ENCODE measurements at places on chromosomes 2 and 18. TPM values are rescaled to one million over a fixed set of nuclear protein-coding genes. Genes with fewer than 3 reads are reported as not detected.

GRCh38 chr2:196489371-196489770, 150.1 kb upstream of the CCDC150 start:
- no peak for DNase-seq

DNA sequence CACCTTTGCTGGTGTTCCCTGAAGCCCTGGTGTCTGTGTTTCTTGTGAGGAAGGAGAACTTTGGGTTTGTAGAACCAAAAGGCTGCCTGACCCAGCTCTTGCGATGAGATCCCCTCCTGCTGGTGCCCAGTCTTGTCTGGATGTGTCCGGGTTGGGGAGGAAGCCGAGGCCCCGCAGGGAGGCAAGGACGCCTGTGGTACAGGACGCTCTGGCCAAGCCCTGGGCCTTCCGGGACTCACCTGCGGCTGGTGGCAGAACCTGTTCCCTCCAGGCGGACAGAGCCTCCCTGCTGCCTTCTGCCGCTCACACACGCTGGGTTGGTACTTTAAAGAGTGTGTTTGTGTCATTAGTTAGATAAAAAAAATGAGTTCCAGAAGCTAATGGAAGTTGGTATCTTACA, 616.2 kb downstream of the GALR1 start:
- DNase-seq: no peak

DNA sequence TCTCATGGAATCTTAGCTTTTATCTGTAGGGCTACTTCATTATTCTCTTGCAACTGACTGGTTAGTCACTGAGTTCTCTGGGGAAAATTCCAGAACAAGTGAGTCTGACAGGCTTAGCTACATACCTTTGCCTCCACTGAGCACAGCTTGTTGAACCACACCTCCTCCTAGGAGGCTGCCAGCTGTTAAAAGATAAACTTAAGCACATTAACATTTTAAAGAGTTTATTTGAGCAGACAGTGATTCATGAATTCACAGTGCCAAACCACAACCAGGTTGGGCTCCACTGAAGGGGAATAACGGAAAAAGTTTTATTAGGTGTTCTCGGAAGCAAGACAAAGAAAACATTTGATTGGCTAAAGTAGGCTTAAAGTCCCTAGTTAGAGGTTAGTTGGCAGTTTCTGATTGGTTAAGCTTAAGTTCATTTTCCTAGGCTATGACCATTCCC, 12.5 kb upstream of the SLC38A11 start:
- no peak for DNase-seq

DNA sequence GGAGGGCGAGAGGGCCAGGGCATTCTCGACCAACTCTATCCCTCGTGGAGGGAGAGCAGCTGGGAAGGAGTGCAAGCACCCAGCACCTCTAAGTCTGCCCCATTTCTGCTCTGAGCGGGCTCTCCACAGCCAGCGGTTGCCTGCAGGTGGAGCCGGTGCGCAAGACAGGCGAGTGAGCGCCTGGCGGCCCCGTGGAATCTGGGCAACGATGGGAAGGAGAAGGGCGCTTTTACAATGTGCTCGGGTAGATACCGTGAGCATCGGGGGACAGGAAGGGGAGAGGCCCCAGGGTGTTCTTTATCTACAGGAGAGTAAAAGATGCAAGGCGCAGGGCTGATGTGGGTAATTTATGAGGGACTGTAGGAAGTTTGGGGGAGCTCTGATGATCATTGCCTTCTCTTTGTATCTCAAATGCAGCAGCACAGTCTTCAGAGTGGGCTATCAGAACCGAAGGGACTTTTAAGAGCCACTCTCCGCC, 867 bp upstream of the TTL start:
- DNase-seq: peak; percentile 87

DNA sequence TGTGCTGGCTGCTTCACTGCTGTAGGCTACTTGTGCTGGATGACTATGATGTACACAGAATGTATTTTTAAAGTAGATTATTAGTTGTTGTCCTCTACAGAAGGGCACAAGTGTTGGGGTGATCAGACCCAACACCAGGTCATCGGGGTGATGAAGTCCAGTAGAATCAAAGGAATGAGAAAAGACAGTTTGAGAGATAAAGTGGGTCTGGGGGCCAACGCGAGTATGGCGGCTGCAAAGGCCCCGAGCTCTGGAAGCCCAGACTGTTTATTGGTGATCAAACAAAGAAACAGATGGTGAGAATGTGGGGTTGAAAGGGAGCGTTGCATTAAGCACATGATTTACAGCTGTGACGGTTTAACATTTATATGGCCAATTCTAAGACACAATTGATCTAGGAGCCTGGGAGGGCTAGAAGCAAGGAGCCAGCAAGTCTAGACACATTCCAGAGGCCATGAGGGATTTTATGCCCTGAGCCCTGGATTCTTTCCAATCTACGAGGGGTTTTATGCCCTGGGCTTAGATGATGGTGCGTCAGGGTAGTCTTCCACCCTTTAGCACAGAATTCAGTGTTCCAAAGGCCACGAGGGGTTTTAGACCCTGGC, 153.5 kb downstream of the AGPS start:
- no peak for DNase-seq

Gene TM4SF20
- total RNA-seq: not detected

- no peak for DNase-seq
Measured at GRCh38 chr2:201852878-201853415, 46.6 kb downstream of the CDK15 start.

Gene SCYGR3
- not detected for total RNA-seq

Gene GKN2
- total RNA-seq: not detected

DNA sequence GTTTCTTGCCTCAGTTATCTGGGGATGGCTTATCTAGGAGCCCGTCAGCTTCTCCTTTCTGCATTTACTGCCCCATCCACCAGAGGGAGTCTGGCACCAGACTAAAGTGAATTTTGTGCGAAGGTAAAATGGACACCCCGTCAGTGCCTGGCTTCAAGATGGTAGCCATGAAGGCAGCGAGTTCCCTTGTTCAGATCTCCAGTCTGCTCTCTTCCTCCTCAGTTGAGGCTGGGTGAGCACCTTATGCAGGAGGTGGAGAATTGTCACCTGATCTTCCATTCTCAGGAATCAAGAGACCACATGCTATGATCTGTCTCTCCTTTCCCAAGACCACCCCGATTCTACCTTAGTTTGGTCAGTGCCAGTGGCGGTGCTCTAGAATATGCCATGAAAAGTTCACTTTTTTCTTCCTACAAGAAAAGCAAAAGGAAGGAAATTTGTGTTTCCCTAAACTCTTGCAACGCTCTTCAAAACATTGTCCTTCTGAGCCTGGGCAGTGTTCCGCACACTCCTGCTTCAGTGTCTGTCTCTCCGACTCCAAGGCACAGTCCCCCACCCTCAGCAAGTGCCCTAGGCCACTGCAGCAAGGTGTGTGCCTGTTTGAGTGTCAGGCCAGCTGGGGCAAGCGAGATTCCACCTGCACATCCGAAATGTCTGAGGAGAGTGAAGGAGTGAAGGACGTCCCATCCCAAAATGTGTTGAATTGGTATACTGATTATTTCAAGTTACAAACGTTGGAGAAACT, 168.6 kb downstream of the SS18 start:
- DNase-seq: peak; percentile 73

- no peak for DNase-seq
Measured at GRCh38 chr2:95333888-95334338, 36.8 kb downstream of the KCNIP3 start.

DNA sequence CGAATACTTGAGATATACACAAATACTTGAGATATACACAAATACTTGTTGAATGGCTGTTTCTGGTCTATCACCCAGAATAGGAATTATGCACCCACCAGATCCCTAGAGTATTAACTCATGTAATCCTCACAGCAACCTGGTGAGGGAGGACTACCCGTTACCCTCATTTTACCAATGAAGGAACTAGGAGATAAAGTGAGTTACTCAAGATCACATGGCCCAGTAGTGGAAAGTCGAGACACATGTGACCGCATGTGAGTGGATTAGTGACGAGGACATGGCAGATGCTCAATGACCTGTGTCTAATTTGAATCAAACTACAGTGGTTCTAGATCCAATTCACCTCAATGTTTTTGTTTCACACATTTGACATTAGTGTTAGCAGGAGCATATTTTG, 2.4 kb downstream of the MOGAT1 start:
- DNase-seq: no peak

Gene LCT
- total RNA-seq: 0.09 TPM

DNA sequence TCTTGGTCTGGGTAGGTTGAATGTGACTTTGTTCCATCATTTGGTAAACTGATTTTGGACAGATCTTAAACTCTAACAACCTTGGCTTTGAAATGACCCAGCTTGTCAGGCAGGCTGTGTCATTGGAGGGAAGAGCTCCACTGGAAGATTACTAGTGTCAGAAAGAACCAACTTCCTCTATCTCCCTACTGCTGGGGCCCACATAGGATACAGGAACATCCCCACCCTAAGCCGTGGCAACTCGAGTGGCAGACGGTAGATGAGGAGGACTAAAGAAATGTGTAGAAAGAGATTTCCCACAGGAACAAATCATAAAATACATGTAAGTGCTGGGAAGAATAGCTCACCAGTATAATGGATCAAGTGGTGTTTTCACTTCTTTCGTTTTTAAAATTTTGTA, 4.3 kb upstream of the G6PC2 start:
- DNase-seq: no peak
